Stimulated activated CD4-positive, alpha-beta T cell treated with anti-CD3 and anti-CD28 coated beads, Interleukin-4, amount 100 ng/mL, for 24 hours (primary cell): ENCODE measurements at places on chromosomes 11 and 22.

GRCh38 chr11:91742155-91742554, 482.5 kb upstream of the FAT3 start:
- DNase-seq: no peak

- DNase-seq: no peak
These were observed 12.2 kb upstream of the RBM4B start for GRCh38 chr11:66689661-66690590.

DNA sequence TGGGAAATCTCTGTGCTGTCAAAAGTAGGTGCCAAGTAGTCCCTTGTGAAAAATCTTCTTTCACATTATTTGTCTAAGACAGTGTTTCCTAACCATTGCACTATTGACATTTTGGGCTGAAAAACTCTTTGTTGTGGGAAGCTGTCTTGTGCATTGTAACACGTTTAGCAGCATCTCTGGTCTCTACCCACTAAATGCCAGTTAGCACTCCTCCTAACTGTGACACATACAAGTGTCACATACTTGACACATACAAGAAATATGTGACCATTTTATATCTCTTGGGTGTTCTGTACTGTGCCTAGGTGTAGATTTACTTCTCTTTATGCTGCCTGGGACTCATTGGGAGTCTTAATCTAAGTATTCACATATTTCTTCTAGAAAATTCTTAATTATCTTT, 57.8 kb downstream of the NXPE1 start:
- no peak for DNase-seq

GRCh38 chr11:86637988-86638387, 34.4 kb downstream of the ME3 start:
- no peak for DNase-seq

GRCh38 chr11:119828006-119828405, 99.0 kb upstream of the NECTIN1 start:
- DNase-seq: no peak

DNA sequence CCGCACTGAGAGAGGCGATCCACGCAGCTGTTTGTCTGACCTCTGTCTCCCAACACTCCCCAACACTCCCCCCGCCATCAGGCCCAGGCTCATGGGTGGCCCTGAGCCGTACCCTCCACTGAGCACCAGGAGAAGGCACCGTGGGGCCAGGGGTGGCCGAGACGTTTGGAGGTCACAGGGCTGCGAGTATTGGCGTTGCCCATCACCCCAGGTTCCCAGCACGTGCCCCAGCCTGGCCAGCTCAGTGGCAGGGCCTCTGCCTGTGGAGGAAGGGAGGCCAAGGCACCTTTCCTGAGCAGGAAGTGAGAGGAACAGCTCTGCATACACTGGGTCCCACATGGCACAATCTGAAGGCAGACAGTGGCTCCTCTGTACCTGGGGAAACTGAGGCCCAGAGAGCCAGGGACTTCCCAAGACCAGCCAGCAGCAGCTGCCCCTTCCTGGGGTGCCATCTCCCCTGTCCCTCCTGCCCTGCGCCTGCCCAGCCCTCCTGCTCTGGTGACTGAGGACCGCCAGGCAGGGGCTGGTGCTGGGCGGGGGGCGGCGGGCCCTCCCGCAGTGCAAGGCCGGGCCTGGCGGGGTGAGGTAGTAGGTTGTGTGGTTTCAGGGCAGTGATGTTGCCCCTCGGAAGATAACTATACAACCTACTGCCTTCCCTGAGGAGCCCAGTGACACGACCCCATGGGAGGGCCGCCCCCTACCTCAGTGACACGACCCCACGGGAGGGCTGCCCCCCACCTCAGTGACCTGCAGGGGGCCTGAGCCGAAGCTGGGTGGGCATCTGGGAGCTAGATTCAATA, 37.0 kb upstream of the PPARA start:
- DNase-seq: no peak

- DNase-seq: no peak
These were observed 21.7 kb upstream of the MN1 start for GRCh38 chr22:27823221-27823620.

GRCh38 chr11:110435780-110436717, 6.3 kb downstream of the FDX1 start:
- DNase-seq: no peak

DNA sequence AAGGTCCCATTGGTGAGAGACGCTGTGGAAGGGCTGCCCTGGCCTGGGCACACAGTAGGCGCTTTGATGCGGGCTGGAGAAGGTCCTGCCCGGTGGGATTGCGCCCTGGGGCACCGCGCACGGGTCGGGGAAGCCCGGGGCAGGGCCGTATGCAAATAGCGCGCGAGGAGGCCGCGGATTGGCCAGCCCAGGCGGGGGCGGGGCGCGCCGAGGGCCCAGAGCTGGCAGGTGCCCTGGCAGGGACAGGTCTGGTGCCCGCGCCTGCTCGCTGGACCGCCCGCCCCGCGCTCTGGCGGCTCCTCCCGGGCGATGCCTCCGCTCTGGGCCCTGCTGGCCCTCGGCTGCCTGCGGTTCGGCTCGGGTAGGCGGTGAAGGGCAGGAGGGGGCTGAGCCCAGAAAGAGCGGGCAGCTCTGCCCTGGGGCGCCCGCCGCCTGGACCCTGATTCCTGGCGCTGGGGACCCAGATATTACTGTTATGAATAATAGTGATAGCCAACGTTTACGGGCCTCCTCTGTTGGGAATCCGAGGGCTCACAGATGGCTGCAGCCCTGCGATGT, at the start of gene UPK3A:
UPK3A (plus strand) TSS at position 245 of the 558 bp plus-strand sequence; CDS start at position 310, 65 bp downstream.
- DNase-seq: peak; percentile 56

DNA sequence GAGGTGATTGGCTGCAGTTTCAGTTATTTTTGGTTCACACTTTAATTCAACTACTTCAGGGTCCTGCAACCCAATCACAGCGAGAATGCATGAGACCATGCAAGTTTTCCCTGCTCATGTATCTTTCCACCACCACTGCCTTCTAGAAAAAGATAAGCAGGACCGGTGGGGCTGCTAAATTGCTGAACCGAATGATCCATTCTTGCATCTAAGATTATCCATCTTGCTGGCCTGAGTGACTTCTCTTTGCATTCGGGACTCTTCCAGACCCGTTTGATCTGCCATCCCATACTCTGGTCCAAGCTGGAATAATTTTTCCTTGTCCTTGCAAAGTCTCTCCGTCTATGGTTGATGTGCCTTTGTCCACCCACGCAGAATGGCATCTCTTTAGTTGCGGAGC, 56.3 kb upstream of the TP53I11 start:
- DNase-seq: no peak

GRCh38 chr11:7186676-7187075, 65.0 kb upstream of the SYT9 start:
- no peak for DNase-seq
